SK-N-MC (cell line): ENCODE measurements at places on chromosomes 12 and 14.

DNA sequence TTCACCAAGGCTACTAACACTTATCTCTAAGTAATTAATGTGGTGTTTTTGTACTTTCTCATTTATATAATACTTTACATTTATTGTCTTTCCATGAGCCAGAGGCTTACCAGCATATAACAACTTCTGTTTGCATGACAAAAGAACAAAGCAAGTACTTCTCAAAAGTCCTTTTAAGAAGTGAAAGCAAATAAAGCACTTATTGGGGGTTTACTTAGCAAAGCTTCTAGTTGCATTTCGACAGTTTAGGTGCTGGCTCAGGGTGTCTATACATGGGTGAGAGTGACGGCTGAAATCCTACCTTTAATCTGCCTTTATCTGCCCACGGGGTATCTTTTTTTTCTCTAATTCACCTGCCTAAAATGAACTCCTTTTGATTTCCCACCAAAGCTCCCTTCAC, 21.0 kb upstream of the DCN start:
- no peak for DNase-seq

DNA sequence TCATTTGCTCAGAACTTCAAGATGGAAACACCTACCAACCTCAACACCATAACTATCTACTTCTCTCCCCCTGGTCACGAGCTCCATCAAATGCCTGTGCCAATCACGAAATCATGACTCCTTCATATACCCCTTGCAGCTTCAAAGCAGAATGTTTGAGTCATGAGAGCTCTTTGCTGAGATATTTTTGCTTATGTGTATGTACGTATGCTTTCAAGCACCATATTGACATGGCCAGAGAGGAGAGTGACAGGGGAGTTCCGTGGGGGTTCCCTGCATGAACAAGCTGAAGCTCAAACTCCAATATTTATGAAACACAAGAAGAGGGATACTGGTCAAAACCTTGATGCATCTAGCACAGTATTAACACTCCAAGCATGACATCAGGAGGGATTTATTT, 374.4 kb downstream of the DPF3 start:
- no peak for DNase-seq

DNA sequence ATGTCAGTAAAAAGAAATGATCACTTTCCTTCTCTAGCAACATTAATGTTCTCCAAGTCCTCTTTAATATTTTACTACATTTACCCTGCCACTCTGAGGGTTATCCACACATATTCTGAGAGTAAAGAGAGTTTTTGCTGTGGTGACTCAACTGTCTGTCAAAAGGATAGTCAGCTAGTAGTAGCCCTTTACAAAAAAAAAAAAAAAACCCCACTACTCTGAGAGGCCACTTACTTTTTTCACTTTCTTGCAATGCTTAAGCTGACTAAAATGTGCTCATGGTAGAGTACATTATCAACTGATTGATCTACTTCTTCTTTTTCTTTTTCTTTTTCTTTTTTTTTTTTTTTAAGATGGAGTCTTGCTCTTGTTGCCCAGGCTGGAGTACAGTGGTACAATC, 27.6 kb upstream of the PPM1A start:
- no peak for DNase-seq

- DNase-seq = no peak
Measured at GRCh38 chr14:76759589-76759988, 1.7 kb upstream of the VASH1 start.

- no peak for DNase-seq
Measured at GRCh38 chr12:130876758-130877157, 4.9 kb downstream of the RAN start.
